Dorsolateral prefrontal cortex (tissue), 122 donors: ENCODE measurements at places on chromosomes 3 and 15. TPM values are rescaled to one million over a fixed set of nuclear protein-coding genes. Genes with fewer than 3 reads are reported as not detected.

Gene PFKFB4
- 12.7 TPM for total RNA-seq

DNA sequence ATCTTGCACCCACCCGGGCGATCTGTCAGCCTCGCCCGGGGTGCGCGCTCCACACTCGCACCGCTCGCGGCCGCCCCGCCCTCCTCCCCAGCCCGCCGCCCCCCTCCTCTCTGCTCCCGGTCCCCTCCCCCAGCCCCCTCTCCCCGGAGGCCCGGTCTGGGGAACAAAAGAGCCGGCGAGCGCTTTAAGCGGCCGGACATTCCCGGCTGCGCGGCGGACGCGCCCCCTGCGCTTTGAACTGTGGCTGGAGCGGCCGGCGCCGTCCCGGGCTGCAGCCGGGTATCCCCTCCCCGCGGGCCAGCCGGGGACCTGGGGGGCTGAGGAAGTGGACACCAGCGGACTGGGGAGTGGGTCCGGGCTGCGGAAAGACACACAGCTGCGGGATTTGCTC lies at the start of gene IGDCC3:
Gene IGDCC3 (minus strand): TSS at position 27 of the 391 bp plus-strand sequence. CDS start 214 bp downstream, outside the sequence.
- DNase-seq, result peak; percentile 30

- peak; percentile 62 for DNase-seq
These were observed 149.5 kb downstream of the SMAD6 start for GRCh38 chr15:66851311-66852063.

Gene CCR8
- total RNA-seq, result not detected

DNA sequence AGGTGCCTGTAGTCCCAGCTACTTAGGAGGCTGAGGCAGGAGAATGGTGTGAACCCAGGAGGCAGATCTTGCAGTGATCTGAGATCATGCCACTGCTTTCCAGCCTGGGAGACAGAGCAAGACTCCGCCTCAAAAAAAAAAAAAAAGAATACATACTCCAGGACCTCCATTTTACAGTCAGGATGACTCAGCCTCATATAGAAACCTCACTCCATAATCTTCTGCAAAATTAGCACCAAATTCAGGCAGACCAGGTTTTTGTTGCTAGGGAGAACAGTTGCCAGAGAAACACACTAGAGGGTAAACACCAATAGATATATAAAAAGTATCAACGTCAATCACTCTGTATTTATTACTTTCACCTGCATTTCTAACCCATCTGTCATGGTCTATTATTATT lies 28.3 kb upstream of the AP3B2 start:
- DNase-seq, result no peak

DNA sequence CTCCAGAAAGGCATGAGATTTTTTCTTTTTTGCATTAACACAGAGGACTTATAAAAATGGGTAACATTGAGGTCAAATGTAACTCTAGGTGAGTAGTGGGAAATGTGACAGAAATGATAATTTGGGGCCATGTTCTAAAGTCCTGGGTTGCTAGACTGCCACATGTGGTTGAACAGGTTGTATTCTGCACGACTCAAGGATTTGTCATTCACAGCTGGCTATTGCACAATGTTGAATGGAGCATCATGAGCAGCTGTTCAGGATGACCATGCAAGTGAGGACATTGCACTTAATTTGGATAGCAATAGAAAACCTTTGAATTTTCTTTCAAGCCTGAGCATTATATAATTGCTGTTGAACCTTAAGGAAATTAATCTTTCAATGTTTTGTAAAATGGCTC lies 396.6 kb downstream of the NAALADL2 start:
- DNase-seq, result no peak
